Fibroblast of pulmonary artery (primary cell): ENCODE measurements at places on chromosomes 1 and 21.

GRCh38 chr1:247493106-247493505 lies 35.2 kb upstream of the OR2B11 start:
- DNase-seq = no peak

- DNase-seq = no peak
Observed at GRCh38 chr1:18385239-18385790, 95.4 kb upstream of the KLHDC7A start.

DNA sequence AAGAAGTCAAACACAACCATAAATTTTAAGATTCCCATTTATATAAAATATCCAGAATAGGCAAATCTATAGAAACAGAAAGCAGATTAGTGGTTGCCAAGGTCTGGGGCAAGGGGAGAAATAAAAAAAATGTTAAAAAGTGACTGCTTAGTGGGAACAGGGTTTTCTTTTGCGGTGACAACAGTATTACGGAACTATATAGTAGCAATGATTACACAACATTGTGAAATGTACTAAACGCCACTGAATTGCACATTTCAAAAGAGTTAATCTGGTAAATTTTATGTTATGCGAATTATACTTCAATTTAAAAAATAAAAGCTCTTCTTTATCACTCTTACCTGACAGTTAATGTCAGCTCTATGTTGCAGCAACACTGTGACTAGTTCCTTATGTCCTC lies 105.2 kb downstream of the ACBD6 start:
- DNase-seq = no peak

GRCh38 chr1:51733793-51734522 lies 117.1 kb downstream of the OSBPL9 start:
- DNase-seq = no peak

GRCh38 chr1:177585302-177586220 lies 384.3 kb downstream of the SEC16B start:
- no peak for DNase-seq

- peak; percentile 8 for DNase-seq
Observed at GRCh38 chr1:50023292-50024159, at the start of gene AGBL4. Gene AGBL4 (minus strand): TSS chr1:50023954.

- no peak for DNase-seq
Observed at GRCh38 chr1:16922466-16922865, 735 bp downstream of the CROCC start.
